ENCODE measurements at places on chromosomes 12 and 14.

- no peak for DNase-seq
Observed at GRCh38 chr12:4197922-4198763, 75.4 kb upstream of the CCND2 start.

GRCh38 chr14:20440465-20440864 is 4.5 kb upstream of the KLHL33 start:
- DNase-seq: no peak

DNA sequence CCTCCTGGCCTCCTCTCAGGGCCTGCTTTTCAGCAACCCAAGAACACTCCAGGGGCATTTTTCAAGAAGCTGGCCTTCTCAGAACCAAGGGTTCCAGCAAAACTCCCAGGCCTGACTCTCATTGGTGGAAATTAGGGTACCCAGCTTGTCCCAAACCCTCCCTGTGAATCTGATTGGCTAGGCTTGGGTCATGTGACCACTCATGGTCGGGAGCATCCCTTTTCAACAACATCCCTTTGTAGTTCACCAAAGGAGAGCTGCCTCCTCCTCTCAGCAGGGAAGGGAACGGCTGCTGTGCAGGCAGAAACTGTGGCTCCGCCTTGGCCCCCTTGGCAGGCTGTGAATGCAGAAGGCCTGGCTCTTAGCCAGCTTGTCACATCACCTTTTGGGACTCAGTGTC is 94.5 kb downstream of the AACS start:
- DNase-seq: no peak

GRCh38 chr12:64746663-64747062 is 12.5 kb downstream of the GNS start:
- DNase-seq: no peak

DNA sequence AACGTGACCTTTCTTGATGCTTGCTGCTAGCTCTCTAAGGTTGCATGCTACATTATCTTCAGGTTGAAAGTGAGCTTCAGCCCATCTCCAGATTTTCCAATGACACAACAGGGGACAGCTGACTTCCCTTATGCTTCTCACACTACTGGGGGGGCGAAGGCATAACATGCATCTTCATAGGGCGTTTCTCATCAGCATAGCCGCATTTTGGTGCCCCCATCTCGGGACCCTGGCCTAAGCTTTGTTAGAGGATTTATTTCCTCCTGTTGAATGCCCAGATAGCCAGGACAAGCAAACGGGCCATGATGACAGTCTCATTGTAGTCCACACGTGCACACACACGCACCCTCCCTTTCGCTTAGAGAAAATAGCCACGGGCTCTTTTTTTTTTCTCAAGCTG is 30.7 kb downstream of the SSPN start:
- DNase-seq: no peak

DNA sequence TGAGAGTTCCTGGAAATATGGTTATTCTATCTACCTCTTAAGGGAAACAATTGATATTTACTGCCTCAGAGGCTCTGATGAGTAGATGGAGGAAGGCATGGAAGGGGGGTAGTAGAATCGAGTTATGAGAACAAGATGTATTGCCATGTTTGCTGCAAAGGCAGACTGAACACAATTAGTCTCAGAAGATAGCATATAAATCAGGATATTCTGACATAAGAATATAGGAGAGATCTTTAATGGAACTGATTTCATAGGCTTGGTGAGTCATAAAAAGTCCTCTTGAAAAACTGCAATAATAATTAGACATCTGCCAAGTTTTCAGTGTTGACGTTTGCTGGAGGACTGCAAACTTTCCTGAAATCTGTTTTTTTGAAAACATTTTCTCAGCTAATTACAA is 636.1 kb downstream of the TMTC2 start:
- DNase-seq: no peak

- no peak for DNase-seq
Observed at GRCh38 chr12:30448038-30448437, 247.6 kb downstream of the IPO8 start.

- no peak for DNase-seq
Observed at GRCh38 chr14:23147676-23148075, 28.6 kb upstream of the CEBPE start.

DNA sequence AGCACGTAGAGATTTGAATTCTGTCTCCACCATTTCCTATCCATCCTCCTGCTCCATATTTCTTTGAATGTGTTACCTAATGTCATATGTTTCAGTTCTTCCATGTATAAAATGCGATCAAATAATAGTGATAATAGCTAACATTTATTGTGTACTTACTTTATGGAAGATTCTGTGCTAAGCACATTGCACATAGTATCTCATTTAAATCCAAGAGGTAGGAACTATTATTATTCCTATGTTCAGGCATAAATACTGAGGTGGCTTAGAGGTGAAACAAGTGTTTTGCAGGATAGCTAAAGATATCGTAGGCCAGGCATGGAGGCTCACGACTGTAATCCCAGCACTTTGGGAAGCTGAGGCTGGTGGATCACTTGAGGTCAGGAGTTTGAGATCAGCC is 17.5 kb upstream of the AICDA start:
- DNase-seq: no peak

GRCh38 chr14:103286460-103286859 is 47.6 kb upstream of the EIF5 start:
- DNase-seq: no peak

- no peak for DNase-seq
Observed at GRCh38 chr14:68749487-68750475, 43.1 kb downstream of the ZFP36L1 start.

DNA sequence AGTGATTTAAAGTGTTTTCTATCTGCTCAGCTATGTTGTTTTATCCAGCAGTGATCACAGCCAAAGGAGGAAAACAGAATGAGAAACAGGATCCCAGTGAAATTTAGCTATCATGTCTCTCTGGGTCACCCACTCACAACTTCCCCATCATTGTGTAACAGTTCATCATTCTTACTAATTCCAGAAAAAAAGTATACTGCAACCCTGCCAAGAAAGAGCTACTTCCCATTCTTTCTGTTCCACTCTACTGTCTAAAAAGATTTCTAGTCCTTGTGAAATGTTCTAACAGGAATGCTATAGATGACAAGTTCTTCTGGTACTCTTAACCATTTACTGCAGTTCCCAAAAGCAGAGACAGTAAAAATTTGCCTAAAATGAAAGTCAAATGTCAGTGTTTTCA is 39.2 kb upstream of the CD163 start:
- DNase-seq: no peak

- DNase-seq: no peak
Observed at GRCh38 chr12:105748806-105749600, 389.8 kb downstream of the NUAK1 start.

DNA sequence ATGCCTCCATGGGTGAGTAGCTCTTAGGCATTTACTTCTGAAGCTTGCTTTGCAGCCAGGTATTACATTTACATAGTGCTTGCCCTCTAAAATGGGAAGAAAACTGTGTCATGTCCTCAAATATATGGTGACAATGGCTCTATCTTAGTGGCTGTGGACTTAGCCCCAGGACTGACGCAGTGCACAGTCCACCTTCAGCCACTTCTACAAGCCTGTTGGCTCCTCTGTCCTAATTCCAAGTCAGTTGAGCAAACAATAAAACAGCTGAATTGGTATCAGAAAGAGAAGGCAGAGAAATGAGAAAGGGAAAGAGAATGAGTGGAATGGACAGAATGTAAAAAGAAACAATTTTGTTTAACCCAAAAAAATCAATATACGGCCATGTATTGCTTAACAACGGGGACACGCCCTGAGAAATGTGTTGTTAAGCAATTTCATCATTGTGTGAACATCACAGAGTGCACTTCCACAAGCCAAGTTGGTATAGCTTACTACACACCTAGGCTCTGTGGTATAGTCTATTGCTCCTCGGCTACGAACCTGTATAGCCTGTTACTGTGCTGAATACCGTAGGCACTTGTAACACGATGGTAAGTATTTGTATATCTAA is 93.5 kb downstream of the GRIN2B start:
- DNase-seq: no peak

- DNase-seq: no peak
Observed at GRCh38 chr12:76942267-76942666, 63.4 kb upstream of the CSRP2 start.

DNA sequence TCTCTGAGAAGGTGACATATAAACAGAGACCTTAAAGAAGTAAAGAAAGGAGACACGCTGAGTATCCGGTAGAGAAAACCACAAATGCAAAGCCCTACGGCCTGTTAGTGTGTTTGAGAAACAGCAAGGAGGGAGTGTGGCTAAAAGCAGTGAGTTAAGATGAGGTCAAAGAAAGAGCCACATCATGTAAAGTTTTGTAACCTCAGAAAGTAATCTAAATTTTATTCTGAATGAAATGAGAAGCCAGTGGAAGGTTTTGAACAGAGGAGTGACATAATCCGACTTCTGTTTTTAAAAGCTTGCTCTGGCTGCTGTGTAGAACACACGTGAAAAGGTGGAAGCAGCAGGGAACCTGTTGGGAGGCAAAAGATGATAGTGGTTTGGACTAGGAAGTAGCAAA is 32.6 kb downstream of the PPP2R5E start:
- no peak for DNase-seq

DNA sequence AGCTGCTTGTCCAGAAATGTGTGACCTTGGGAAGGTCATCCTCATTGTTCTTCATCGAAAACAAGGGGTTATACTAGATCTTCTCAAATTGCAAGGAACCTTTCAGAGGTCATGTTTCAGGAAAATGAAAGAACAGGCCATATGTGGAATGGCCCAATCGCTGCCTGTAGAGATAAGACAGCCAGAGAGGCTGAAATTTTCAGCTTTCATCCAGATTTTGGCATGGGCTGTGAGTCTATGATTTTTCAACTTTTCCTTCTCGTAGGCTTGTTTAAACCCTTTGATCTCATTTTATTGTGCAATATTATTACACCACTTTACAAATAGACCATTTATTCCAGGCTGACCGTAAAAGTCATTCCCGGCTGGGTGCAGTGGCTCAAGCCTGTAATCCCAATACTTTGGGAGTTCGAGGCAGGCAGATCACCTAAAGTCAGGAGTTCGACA is 17.1 kb upstream of the ATXN2 start:
- no peak for DNase-seq

- no peak for DNase-seq
Observed at GRCh38 chr12:115867854-115868253, 409.6 kb downstream of the MED13L start.

DNA sequence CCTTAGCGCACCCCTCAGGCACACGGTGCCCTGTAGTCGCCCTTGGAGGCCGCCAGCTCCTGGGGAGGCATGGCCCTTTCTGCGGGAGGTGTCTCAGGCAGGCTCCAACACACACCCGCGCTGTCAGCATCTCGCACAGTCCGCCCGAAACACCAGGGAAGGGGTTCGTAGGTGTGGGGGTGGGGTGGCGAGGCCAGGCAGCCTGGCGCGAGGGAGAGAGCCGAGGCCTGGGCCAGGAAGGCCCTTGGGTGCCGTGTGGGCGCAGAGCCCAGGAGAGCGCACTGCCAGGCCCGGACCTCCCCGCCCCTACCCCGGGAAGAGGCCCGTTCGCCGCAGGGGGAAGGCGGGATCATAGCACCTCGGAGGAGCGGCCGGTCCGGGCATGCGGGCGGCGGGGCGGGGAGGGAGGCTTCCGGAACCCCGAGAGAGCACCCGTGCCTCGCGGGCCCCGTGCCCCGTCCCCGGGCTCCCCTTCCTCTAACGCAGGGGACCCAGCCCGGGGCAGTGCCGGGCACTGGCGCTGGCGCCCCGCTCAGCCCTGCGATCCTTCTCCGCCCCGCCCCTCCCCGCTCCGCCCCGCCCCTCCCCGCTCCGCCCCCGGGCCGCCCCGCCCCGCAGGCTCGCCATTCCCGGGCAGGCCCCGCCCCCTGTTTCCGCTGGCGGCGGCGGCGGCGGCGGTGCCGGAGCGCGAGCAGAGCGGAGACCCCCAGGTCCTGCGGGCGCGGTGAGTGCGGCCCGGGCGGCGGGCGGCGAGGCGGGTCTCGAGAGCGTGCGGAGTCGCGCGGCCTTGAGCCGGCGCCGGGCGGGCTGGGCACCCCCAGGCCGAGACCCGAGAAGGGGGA is at the start of gene TSPAN9:
Gene TSPAN9, plus strand, starts transcription at position 650 of the 842 bp plus-strand sequence. CDS start 123,815 bp downstream, outside the sequence.
- peak; percentile 19 for DNase-seq

GRCh38 chr12:120495186-120495730 is 655 bp upstream of the DYNLL1 start:
- DNase-seq: no peak

DNA sequence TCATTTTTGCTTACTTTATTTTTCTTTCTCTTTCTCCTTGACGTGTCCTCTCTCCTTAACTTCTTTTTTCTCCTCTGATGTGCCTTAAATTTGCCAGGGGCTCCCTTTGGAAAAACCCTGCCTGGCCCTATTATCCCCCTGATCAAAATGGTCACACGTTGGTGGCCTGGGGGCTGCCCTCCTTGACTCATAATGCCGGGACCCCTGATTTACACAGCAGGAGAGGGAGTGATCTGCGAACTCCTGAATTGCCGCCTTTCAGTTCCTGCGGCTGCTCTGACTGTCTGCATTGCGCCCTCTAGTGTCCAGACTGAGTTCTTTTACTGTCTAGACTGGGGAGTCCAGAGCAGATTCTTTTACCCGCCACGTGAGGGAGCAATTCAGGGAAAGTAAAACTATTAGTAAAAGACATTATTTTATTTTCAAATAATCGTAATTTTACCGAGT is 44.8 kb upstream of the GZMB start:
- peak; percentile 50 for DNase-seq

DNA sequence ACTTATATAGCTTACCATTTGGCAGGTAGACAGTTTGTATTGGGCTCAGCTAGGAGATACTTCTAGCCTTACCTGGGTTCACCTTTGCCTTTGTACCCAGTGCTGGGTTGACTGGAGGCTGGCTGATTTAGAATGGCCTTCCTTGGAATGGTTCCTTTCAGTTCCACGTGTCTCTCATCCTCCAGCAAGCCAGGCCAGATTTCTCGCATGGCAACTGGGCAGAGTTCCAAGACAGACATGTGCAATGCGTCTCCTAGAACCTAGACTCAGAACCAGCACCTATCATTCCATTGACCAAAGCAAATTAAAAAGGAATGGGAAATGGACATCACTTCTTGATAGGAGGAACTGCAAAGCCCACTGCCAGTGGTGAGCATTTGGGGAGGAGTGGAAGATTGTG is 79.1 kb upstream of the BDKRB2 start:
- DNase-seq: no peak

- no peak for DNase-seq
Observed at GRCh38 chr12:50425589-50426258, 25.0 kb downstream of the LARP4 start.

DNA sequence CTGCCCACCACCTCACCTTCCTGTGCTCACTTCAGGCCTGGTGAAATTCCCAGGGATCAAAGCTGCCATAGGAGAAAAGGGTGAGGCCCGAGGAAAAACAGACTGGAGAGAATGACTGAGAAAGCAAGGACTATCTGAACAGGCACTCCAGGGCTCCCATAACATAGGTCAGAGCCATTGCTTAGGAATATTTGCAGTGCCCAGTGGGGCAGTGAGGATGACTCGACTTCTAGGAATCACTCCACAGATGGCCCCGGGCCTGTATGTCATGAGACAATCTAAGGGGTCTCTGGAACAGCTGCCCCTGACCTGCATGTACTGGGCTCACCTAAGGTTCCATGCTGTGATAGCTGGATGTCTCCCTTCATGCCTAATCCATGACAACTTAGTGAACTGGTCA is 51.6 kb downstream of the GPHB5 start:
- DNase-seq: no peak

Measured in stimulated activated CD8-positive, alpha-beta memory T cell treated with anti-CD3 and anti-CD28 coated beads, Interleukin-15, amount 100 ng/mL, for 4 hours (primary cell).